Nephron progenitor cell (in vitro differentiated cells): ENCODE measurements at places on chromosomes 4 and X.

GRCh38 chr4:150007512-150007911, 70.7 kb upstream of the DCLK2 start:
- no peak for DNase-seq

DNA sequence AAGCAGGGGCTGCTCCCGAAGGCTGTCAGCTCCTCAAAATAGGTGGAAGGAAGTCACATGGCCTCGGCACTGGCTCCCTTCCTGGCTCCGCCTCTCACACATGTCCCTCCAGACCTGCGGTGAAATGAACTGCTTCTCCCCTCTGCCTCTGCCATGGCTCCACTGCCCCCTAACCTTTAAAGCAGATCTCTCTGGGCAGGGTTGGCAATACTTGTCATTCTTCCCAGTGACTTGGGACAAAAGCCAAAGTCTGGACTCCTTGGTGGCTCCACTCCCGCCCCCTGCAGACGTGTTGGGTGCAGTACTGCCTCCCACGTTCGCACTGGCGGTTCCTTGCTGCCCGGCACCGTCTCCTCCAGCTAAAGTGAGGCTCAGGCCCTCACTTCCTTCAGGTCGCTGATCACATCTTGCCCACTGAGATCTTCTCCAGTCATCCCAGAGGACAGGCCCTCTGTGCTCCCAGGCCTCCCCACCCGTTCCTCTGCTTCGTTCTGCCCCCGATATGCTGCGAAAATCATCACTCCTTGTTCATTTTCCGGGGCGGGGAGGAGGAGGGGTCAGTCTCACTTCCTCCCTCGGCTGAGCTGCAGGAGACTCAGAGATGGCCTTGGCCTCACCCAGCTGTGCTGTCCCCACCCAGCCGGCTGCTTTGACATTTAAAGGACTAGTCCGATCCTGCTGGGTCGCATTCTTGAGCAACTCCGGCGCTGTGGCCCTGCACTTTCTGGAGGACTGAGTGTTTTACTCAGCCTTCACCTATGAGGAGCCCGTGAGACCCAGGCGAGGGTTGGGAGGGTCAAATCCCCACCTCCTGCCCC, 97.4 kb downstream of the PHKA2 start:
- peak; percentile 43 for DNase-seq

GRCh38 chrX:1719270-1719669, 104.4 kb downstream of the ASMT start:
- no peak for DNase-seq

DNA sequence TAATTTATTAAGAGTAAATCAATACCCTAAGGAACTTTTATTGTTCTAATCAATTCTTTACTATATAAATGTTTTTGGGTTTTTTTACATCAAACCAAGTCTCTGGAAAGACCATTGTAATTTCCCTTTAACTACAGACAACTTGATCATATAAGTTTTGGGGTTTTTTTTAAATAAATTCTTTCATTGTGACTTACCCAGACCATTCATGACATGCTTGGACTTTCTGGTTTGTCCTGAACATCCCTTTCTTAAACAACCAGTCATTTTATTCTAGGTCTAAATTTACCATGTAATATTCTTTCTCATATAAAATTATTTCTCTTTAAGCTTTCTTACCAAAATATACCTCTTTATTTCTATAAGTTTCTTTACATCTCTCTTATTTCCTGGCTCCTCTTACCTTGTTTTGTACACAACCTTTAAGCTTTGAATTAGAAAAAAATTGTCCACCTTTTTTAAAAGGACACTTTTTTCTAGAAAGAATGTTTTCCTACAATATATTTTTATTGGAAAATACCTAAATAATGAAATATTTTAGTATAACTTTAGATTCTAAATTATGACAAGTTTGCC, 8.4 kb downstream of the CNGA1 start:
- no peak for DNase-seq

DNA sequence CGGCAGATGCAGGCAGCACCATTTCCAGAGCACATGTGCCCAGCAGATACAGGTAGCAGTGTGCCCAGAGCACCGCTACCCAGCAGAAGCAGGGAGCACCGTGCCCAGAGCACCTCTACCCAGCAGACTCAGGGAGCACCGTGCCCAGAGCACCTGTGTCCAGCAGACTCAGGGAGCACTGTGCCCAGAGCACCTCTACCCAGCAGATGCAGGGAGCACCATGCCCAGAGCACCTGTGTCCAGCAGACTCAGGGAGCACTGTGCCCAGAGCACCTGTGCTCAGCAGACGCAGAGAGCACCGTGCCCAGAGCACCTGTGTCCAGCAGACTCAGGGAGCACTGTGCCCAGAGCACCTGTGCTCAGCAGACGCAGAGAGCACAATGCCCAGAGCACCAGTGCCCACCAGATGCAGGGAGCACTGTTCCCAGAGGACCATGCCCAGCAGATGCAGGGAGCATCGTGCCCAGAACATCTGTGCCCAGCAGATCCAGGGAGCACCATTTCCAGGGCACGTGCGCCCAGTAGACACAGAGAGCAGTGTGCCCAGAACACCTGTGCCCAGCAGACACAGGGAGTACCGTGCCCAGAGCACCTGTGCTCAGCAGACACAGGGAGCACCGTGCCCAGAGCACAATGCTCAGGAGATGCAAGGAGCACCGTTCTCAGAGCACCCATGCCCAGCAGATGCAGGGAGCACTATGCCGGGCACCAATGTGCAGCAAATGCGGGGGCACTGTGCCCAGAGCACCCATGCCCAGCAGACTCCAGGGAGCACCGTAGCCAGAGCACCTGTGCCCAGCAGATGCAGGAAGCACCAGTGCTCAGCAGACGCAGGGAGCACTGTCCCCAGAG, 236.4 kb downstream of the DHRSX start:
- no peak for DNase-seq

GRCh38 chrX:33416273-33416805, 205.0 kb upstream of the DMD start:
- no peak for DNase-seq

DNA sequence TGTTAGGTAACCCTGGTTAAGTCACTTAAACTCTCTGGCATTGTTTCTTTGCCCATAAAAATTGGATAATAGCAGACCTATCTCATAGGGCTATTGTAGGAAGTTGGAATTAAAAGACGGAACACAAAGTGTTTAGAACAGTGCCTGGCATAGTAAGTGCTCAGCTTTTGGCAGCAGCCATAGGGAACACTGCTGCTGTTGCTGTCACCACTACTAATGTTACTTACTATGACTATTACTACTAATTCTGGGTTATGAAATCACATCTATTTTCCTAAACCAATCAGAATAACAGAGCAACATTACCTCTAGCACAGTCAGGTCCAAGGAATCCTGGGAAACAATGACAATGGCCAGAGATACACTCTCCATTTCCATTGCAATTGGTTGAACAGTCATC, 300.0 kb downstream of the SH2D1A start:
- no peak for DNase-seq

DNA sequence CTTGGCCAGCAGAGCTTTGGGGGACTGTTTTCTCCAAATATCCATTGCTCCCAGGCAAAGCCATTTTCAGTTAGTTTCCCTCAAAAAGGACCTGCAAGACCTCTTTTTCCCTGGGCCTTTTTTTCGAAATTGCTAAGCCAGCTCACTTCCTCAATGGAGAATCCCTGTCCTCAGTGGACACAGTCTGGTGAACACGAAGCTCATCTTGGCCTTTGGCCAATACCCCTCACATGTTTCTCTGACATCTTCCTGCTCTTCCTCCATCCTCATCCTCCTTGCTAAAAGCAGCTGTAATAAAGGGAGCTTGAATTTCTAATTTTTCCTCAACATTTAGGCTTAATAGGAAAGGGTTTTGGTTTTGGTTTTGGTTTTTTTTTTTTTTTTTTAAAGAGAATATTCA, 17.6 kb upstream of the PRPS1 start:
- DNase-seq = no peak

DNA sequence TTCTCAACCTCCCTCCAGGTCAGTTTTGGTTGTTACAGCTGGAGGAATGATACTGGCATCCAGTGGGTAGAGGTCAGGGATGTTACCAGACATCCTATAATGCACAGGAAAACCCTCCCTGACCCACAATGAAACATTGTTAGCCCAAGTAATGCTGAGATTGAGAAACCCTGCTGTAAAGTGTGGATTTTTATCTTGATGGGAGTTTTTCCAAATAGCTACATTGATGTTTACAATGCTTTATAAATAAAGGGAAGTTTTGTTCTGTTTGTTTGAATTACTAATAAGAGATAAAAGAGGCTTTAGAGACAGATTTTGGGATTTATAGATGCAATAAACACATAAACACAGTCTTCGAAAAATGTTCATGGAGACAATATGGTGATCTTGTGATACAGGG, 194.0 kb upstream of the NUDT6 start:
- no peak for DNase-seq

- no peak for DNase-seq
These were observed 72.8 kb upstream of the MAPK10 start for GRCh38 chr4:86432559-86433134.

GRCh38 chr4:115720611-115721010, 607.2 kb upstream of the NDST4 start:
- DNase-seq = no peak

GRCh38 chr4:121358473-121358872, 22.3 kb downstream of the QRFPR start:
- DNase-seq = no peak

DNA sequence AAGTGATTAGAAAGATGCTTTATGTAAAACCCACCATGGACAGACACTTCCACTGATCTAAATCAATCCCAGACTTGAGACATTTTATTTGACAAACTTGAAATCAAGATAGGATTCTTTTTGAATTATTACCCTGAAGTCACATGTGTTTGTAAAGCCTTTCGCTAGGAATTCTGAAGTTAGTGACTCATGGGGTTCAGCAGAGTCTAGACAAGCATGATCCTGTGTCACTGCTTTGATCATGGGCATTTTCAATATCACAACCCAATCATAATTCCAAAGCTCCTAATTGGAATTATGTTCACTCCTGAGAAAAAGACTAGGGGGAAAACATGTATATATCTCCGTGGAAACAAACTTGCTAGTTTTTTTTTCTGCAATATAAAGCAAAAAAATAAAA, 67.5 kb upstream of the BMP3 start:
- no peak for DNase-seq

- DNase-seq = no peak
These were observed 73.6 kb downstream of the TMEM156 start for GRCh38 chr4:38958453-38959190.

GRCh38 chr4:172758586-172759340, 409.8 kb upstream of the GALNT7 start:
- DNase-seq = no peak

DNA sequence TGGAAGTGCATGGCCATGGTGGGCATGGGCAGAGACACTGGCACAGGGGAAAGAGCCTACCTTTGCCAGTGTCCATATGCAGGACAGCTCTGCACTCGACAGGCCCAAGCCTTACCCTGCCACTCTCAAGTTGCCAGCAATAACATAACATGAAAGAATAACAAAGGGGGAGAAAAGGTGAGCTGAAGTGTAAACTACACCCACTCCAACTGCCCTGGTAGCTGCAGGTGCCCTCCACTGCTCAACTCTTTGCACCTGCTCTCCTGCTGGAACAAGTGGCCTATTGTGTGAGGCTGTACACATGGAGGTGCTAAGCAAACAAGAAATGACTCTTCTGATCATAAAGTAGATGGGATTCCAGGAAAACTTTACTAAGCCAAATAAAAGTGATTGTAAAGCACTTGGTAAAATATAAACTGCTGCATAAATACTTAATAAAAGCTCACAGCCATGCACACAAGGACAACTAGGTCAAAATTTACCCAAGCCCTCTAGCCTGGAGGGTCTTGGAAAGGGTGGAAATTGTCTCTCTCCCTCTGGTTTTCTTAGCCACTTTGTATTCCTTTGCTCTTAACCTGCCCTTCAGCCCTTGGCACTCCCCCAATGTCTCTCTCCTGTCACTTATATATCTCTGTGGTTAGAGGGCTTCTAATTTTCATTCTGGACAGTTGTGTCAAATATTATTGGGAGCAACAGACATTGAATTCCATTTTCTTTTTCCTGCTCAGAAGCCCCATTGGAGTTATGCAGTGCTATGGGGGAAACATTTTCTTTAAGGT, 261.2 kb upstream of the GPC4 start:
- no peak for DNase-seq

GRCh38 chr4:87916626-87917025, 58.9 kb upstream of the SPP1 start:
- no peak for DNase-seq

DNA sequence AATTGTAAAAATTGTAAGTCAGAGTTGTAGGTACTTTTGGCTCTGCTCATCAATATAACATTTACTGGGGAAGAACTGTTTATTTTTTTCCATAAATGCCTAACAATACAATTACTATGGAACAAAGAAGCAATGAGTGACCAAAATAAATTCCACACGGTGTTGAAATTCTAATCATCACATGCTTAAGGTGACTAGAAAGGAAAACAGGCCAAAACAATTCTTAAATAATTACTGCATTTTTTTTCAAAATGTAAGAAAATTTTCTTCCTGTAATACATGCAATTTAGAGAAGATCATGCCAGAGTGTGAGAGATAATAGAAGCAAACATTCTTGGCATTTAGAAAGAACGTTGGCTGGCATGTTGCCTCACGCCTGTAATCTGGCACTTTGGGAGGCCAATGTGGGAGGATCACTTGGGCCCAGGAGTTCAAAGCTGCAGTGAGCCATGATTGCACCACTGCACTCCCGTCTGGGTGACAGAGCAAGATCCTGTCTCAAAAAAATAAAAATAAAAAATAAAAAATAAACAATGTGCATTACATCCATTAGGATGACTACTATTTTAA, 22.5 kb downstream of the C4orf46 start:
- no peak for DNase-seq

DNA sequence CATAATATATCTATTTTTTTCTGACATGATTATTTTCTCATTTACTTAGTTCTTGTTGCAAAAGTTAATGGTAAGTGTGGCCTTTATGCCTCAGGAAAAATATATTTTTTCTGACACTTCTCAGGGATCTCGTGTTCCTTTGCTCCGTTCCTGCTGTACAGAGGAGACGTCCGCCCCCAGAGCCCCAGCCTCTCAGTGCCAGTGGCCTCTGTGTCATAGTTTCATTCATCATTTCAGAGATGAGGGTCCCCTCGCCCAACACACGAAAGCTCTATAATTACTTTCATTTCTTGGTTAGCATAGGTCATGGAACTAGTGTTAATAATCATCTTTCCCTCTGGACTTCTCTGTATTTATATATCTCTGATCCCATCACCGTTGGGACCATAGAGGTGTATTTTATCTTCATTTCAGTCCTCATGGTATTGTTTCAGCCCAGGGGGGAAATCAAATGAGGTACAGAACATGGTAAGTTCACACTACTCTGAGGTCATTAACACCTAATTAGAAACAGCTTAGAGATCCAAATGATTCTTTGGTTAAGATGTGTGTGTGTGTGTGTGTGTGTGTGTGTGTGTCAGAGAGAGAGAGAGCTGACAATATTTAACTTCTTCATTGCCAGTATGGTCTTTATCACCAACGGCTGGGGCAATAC, 631.1 kb upstream of the TENM3 start:
- DNase-seq = no peak

- DNase-seq = no peak
These were observed 33.7 kb downstream of the ATP2B3 start for GRCh38 chrX:153551135-153551534.
